H1 (cell line): ENCODE measurements at places on chromosomes 6 and 20. TPM values are rescaled to one million over a fixed set of nuclear protein-coding genes. Genes with fewer than 3 reads are reported as not detected.

Gene KIAA1755
- 0.23 and 0.27 TPM in 2 replicates for polyA plus RNA-seq

- no peak for DNase-seq
These were observed 77.6 kb upstream of the BACH2 start for GRCh38 chr6:90374201-90374600.

GRCh38 chr20:59095140-59095539 is 52.6 kb upstream of the PRELID3B start:
- no peak for DNase-seq

DNA sequence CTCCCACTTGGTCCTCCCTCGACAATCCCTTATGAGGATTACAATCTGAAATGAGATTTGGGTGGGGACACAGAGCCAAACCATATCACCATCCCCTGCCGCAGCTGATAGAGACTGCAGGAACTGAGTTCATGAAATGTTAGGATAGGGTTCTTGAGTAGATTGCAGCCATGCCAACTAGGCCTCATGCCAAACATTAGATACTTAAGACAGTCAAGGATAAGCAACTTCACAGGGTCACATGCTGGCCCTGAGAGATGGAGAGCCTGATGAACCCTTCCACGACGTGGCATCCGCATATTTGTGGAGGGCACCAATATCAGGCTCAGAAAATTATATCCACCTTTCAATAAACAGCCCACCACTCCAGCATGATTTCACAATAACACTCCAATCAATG is 121.3 kb downstream of the ALDH8A1 start:
- no peak for DNase-seq

- DNase-seq: no peak
These were observed 28.2 kb upstream of the RIMS4 start for GRCh38 chr20:44838521-44838920.

- no peak for DNase-seq
These were observed 147.1 kb downstream of the MRPL14 start for GRCh38 chr6:43980004-43980795.
